ENCODE measurements at places on chromosomes 16 and 17.
A peak's percentile ranks its signal among the peaks of the same experiment; 100 is the strongest.

DNA sequence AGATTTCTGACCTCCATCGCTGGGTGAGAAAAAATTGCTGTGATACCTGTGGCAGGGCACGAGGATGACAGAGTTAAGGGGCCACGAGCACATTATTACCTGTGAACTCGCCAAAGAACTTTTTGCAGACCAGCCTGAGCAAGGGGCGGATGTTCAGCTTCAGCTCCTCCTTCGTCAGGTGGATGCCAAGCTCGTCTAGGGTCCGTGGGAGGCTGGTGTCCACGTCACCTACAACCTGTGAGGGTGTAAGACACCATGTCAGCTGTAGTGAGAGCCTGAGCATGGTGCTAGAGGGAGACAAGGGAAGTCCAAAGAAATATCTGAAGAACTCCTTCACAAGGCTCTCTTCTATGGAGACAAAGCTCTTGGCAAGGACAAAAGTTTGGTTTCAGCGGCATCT lies 17.1 kb downstream of the HIGD1B start:
- no peak for DNase-seq

DNA sequence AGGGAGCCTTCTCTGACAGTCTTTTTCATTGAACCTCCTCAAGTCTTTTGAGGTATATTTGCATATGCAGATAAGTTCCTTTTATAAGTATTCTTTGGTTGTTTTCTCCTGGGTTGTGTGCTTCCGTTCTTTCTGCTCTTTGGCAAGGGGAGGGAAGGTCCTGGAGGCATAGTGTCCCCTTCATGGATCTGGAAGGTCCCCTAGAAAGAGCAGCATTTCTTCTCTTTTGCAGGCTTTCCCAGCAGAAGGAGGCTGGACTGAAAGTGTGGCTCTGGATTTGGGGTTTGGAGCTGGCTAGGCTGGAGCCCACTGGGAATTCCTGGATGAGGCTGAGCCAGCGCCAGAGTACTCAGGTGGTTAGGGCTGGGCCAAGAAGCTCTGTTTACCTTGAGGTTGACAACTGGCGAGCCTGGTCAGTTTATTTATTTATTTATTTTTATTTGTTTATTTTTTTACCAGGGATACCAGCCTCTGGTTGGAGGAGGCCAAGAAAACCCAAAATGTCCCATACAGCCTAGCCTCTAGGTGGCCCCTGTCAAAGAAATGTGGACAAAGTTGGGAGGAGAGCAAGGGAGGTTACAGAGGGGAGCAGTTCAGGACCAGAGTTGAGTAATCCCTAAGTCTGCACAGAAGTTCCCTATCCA lies 5.4 kb upstream of the TOP2A start:
- DNase-seq: no peak

DNA sequence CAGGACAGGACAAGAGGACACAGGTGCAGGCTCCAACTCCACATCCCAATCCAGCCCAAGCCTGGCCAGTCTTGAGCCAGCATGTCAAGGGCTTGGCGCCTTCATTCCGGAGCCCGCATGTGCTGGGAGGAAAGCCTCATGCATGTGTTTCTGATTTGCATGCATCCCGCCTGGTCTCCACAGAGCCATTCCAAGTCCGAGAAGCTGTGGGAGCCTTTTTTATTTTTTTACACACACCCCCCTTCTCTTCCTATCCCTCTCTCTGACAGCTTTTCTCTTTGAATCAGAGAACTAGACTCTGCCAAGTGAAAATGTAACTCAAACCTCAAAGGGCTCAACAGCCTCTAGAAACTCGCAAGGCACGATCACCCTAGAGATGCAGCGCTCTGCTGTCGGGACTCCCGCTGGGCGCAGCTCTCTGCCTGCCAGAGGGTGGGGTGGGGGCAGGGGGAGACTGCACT lies 45.1 kb downstream of the NOG start:
- DNase-seq: no peak

DNA sequence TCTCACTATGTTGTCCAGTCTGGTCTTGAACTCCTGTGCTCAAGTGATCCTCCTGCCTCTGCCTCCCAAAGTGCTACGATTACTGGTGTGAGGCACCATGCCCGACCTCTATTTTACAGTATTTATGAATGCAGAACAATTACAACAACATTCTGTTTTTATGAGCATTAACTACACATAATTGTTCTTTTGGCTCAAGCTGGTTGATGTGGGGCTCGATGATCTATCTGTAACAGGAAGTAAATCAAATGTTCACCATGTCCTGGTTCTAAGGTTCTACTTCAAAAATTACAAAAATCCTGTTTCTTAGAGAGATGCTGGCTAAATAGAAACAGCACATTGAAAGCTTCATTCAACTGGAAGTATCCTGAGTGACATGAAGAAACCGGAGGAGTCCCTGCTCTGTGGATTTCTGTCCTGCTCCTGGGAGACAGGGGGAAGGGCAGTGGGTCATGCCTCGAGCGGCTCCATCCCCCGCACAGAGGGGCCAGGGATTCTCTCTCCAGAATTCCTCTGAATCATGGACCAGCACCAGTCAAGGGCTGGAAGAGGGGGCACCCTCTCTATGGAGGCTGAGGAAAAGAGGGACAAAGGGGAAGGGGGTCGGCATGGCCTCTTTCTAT lies 31.5 kb downstream of the FA2H start:
- no peak for DNase-seq

- DNase-seq: no peak
Measured at GRCh38 chr16:86959091-86959651, 358.0 kb downstream of the C16orf95 start.

DNA sequence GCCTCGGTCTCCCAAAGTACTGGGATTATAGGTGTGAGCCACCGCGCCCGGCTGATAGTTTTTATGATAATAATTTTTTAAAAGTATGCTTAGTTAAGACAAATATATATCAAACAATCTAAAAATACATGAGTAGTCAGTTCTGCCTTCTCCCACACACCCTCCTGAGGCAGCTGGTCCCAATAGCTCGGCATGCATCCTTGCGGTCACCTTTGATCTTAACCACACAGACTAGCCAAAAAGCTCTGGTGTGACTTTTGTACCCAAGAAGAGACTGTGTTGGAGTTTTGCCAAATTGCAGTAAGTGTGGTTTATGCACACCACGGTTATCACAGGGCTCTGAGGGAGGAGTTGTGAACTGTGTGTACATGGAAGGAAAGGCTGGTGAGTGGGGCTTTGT lies 25.6 kb downstream of the ATP6V0A1 start:
- no peak for DNase-seq

- no peak for DNase-seq
Measured at GRCh38 chr17:65254166-65254565, 117.0 kb downstream of the RGS9 start.

GRCh38 chr16:66695471-66695934 lies 1.0 kb downstream of the CMTM4 start:
- no peak for DNase-seq

GRCh38 chr17:2972749-2973148 lies 90.7 kb downstream of the OR1D5 start:
- no peak for DNase-seq

DNA sequence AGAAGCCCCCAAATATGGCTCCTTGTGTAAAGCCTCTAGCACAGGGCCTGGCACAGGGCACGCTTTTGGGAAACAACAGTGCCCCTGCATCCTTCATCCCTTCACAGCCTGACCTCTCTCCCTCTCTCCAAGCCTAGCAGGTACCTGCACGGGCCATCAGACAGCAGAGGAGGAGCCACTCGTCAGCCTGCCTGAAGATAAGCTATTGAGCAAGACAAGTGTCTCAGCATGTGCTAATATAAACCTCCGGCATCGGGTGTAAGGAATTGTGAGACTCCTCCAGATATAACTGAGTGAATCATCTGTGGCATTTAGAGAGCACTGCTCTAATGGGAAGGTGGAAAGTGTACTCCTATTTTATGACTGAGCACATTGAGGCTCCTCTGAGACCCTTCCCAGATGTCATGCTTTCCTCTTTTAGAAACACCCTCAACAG lies 38.3 kb downstream of the TBX4 start:
- DNase-seq: no peak

DNA sequence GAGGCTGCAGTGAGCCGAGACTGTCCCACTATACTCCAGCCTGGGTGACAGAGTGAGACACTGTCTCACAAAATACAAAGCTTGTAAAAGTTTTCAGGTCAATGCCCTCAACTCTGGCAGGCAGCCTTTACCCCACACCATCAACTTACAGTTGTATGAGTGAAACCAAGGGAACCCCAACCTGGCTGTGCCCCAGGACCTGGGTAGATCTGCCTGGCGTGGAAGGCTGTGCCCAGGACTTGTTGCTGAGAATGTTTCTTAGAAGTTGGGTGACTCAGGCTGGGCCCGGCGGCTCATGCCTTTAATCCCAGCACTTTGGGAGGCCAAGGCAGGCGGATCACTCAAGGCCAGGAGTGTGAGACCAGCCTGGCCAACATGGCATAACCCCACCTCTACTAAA lies 7.8 kb downstream of the CES3 start:
- no peak for DNase-seq

- no peak for DNase-seq
Measured at GRCh38 chr17:3557768-3558583, at the start of gene TRPV3. TSS of gene TRPV3 (minus strand) at chr17:3557812. CDS start at chr17:3554850, 2,962 bp downstream.

GRCh38 chr17:8965394-8966168 lies at the start of gene PIK3R5:
TSS of gene PIK3R5 (minus strand) at chr17:8965707. CDS start at chr17:8911494, 54,213 bp downstream.
- peak; percentile 58 for DNase-seq

GRCh38 chr17:71145486-71145885 lies 975.3 kb upstream of the SOX9 start:
- no peak for DNase-seq

GRCh38 chr16:9441012-9441411 lies 349.6 kb downstream of the HAPSTR1 start:
- DNase-seq: no peak

GRCh38 chr17:10036511-10037061 lies 131.5 kb upstream of the RCVRN start:
- DNase-seq: no peak

DNA sequence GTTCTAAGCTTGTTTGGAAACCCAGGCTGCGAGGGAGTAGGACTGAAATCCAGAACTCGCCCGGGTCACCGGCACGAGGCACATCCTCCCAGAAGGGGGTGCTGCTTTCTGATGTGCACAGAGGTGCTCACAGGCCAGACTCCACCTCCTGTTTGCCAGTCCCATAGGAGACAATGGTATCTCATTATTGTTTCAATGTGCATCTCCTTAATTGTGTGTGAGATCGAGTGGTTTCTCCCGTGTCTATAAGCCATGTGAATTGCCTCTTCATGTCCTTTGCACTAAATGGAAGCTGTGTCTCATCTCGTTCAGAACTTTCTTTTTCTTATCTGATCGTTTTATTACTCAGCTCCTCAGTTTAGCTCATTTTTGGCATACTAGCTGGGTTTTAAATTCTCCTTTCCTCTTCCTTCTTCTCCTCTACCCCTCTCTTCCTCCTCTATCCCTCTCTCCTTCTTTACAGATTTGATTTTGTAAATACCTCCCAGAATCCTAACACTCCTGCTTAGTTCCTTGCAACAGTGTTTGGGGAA lies 32.1 kb upstream of the PRKCB start:
- no peak for DNase-seq

DNA sequence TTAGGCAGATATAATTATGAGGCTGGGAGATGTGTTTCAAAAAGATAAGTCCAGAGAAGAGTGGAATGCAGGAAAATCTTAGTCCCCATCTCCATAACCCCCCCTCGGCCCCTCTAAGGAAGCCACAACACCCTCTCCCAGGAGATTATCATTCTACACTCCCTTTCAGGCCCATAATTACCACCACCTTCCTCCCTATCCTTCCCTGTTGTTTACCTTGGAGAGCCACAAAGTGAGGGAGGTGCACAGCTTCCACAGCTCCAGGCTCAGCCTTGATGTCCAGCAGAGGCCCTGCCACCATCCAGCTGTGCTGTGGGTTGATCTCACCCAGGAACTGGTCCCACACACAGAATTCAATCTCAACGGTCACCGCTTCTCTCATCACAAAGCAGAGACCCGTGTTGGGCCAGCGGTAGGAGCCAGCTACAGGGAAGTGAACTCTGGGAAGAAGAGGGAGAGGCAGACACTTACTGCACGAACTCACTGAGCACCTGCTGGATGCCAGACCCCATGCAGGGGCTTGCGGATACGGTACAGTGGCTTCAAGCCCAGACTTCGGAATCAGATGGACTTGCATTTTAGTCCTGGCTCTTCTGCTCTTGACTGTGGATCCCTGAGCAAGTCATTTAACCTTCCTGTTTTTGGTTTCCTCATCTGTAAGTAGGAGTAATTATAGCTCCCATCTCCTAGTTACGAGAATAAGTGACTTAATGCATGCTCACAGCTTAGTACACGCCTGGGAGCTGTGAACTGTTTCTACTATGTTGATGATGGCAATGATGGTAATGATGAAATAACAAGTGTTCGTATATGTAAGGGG lies 44.1 kb downstream of the MIS12 start:
- no peak for DNase-seq

- no peak for DNase-seq
Measured at GRCh38 chr17:50097455-50097854, 2.3 kb downstream of the PDK2 start.

GRCh38 chr17:30084788-30085187 lies 31.8 kb upstream of the NSRP1 start:
- no peak for DNase-seq

GRCh38 chr17:41294016-41294415 lies 8.6 kb downstream of the KRTAP29-1 start:
- no peak for DNase-seq

DNA sequence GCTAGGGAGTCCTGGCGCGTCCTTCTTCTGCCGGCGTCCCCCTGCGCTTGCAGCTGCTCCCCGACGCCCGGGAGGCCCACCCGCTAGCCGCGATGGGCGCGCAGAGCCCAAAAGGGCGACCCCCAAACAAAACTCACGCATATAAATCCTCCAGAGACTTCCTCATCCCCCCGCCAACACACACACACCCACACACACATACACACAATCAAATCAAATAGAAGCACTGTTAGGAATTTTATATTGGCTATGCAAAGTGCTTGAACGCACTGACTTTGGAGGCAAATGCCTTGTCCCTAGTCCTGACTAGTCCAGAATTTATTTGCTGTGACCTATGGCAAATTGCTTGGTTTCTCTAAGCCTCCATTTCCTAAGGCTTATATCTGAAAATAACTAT lies 23.8 kb upstream of the CRYM start:
- DNase-seq: no peak

DNA sequence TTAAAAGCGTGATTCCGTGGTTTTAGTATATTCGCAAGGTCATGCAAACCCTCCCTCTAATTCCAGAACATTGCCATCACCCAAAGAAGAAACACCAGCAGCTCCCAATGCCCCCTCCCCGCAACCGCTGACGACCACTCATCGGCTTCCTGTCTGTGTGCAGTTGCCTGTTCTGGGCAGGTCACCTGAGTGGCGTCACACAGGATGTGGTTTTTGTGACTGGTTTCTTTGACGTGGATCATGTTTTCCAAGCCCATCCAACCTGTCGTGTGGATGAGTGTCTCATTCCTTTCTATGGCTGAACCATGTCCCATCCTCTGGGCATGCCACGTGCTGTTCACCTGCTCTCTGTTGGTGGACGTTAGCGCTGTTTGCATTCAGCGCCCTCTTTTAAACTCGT lies 8.2 kb upstream of the ATP2C2 start:
- no peak for DNase-seq

DNA sequence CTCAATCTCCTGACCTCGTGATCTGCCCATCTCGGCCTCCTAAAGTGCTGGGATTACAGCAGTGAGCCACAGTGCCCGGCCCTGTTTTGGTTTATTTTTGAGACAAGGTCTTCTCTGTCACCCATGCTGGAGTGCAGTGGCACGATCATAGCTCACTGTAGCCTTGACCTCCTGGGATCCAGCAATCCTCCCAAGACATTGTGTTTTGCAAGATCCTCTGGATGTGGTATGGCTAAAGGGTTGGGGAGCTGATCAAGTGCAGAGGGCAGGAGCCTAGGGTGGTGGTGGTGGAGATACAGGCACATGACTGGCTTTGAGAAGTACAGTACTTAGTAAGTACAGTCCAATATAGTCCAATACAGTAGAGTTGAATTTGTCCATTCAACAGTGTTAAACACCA lies 16.6 kb upstream of the TNS4 start:
- no peak for DNase-seq

Measured in liver (tissue), 10 donors.